Activated T-helper 1 cell treated with anti-CD3 and anti-CD28 coated beads, Interleukin-12 subunit alpha, Interleukin-12 subunit beta, Interleukin-2, Interleukin-4 antibody, amounts not matched to agents 30 ng/mL and 10 ng/mL and 1 ng/mL, durations not matched to agents 14 hours and 24 hours and 36 hours (primary cell): ENCODE measurements at places on chromosomes 13 and 19. TPM values are rescaled to one million over a fixed set of nuclear protein-coding genes. Genes with fewer than 3 reads are reported as not detected.

The SGCG gene
- total RNA-seq: not detected in 2 replicates

The CEBPA gene
- total RNA-seq: 1.8 and 2.1 TPM in 2 replicates

- H3K27me3 ChIP-seq: no peaks in the 10 kb centered on the region
- H3K4me3 ChIP-seq: no peak overlapping the region
- DNase-seq: no peak
- peaks cover 51% of the 10 kb centered on the region for H3K4me1 ChIP-seq
These were observed 464.8 kb downstream of the COG6 start for GRCh38 chr13:40120288-40120687.

The KCNN4 gene
- total RNA-seq: 183 and 185 TPM in 2 replicates

- no peaks in the 10 kb centered on the region for H3K27me3 ChIP-seq
- no peaks in the 10 kb centered on the region for H3K36me3 ChIP-seq
These were observed 21.9 kb downstream of the CCL25 start for GRCh38 chr19:8074501-8074900.

- H3K27ac ChIP-seq: no peak overlapping the region
- no peaks in the 10 kb centered on the region for H3K27me3 ChIP-seq
These were observed 19.1 kb upstream of the ZNF260 start for GRCh38 chr19:36547001-36547732.

GRCh38 chr13:106755542-106755941, 187.6 kb upstream of the ARGLU1 start:
- H3K27ac ChIP-seq: no peak overlapping the region
- no peak for DNase-seq
- H3K4me1 ChIP-seq: no peaks in the 10 kb centered on the region
- peaks cover 5% of the 10 kb centered on the region for H3K27me3 ChIP-seq
- H3K36me3 ChIP-seq: no peaks in the 10 kb centered on the region
- H3K4me3 ChIP-seq: no peak overlapping the region

The KIR3DL2 gene
- 0.65 and 1.1 TPM in 2 replicates for total RNA-seq

DNA sequence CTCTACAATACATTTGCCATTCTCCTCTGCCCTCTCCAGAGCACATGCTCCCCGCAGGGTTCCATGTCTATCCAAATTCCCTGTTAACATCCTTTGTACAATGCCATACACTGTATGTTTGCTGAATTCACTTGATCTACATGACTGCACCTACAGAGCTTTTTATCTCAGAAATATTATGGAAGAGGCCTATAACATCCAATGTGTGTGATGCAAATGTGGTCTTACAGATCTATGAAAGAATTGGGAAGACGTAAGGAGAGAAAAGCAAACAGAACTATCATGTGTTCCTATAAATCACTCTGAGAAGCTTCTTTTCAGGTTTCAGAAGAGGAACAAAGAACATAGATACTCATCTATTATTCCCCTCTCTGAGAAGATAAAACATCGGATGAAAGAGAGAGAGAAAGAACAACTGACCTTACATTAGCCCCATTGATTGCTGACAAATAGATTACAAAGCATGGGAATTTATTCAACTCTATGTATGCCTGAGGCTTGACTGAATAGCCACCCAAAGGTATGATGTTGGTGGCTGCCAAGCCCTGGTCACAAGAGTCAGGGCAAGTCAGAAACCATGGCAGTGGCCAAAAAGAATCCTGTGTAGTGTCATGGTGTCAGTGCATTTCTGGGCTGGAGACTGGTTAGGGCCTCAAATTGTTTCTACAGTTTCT, 425.2 kb downstream of the FOXO1 start:
- peaks cover under 1% of the 10 kb centered on the region for H3K36me3 ChIP-seq
- H3K27ac ChIP-seq: no peak overlapping the region
- no peaks in the 10 kb centered on the region for H3K27me3 ChIP-seq
- H3K4me3 ChIP-seq: no peak overlapping the region
- peaks cover 14% of the 10 kb centered on the region for H3K4me1 ChIP-seq

- no peaks in the 10 kb centered on the region for H3K36me3 ChIP-seq
- H3K4me3 ChIP-seq: no peak overlapping the region
- H3K4me1 ChIP-seq: no peaks in the 10 kb centered on the region
These were observed 665.6 kb downstream of the FGF9 start for GRCh38 chr13:22336460-22336859.

The RDH8 gene
- not detected in 2 replicates for total RNA-seq
